COR-L47 (cell line): ENCODE measurements at places on chromosomes 16 and 17.
A peak's percentile ranks its signal among the peaks of the same experiment; 100 is the strongest.

- DNase-seq: no peak
Observed at GRCh38 chr17:71878998-71879397, 241.8 kb upstream of the SOX9 start.

DNA sequence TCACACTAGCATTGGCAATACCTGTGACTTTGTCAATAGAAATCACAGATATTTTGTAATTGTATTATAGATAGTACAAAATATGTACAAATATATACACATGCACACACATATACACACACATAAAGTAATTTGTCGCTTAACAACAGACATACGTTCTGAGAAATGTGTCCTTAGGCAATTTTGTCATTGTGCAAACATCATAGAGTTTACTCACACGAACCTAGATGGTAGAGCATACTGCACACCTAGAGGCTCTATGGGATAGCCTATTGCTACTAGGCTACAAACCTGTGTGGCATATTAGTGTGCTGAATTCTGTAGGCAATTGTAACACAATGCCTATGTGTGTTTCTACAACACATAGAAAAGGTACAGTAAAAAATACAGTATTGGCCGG is 11.0 kb downstream of the UNC119 start:
- no peak for DNase-seq

DNA sequence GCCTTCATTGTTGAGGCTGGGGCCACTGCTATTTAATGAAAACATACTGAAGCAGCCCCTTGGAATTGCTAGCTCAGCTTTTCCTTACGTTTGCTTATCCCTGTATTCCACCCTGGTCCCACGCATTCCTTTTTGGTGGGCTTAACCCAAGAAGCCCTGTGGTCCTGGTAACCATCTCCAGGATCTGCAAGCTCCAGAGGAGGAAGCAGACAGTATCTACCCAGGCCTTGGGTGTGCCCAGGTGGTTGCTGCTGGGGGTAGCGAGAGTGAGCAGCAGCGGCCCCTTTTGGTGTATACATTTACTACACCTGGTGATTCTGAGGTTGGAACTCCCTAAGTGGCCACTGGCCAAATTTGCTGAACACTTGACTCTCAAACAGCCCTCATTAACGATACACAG is 97.7 kb downstream of the CBLN1 start:
- DNase-seq: peak; percentile 30

DNA sequence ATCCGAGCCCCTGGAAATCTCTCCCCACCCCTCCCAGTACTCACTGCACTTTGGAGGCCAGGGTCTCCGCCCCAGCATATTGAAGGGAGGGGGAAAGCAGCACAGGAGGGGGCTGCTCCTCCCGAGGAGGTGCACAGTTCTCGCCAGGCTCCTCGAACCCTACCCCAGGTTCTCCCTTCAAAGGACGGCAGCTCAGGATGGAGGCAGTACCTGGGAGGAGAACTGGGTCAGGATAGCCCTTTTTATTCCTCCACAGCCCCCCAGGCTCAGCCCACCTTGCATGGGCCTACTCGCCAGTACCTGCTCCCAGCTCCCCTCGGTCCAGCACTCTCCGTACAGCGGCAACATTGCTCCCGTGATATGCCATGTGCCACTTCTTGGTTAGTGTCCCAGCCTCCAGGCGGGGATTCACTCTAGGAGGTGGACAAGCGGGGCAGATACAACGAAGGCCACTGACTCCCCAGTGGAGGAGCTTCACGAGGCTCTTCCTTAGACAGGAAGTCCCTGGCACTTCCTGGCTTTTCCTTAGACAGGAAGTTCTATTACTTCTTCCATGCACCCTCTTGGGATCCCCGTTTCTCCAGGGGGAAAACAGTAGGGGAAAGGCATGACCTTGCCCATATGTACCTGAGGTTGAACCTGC is 2.1 kb upstream of the GPS2 start:
- DNase-seq: no peak

- no peak for DNase-seq
Observed at GRCh38 chr16:2982402-2982801, 2.2 kb upstream of the PKMYT1 start.

GRCh38 chr17:82097184-82097918 is 685 bp downstream of the FASN start:
- peak; percentile 15 for DNase-seq

DNA sequence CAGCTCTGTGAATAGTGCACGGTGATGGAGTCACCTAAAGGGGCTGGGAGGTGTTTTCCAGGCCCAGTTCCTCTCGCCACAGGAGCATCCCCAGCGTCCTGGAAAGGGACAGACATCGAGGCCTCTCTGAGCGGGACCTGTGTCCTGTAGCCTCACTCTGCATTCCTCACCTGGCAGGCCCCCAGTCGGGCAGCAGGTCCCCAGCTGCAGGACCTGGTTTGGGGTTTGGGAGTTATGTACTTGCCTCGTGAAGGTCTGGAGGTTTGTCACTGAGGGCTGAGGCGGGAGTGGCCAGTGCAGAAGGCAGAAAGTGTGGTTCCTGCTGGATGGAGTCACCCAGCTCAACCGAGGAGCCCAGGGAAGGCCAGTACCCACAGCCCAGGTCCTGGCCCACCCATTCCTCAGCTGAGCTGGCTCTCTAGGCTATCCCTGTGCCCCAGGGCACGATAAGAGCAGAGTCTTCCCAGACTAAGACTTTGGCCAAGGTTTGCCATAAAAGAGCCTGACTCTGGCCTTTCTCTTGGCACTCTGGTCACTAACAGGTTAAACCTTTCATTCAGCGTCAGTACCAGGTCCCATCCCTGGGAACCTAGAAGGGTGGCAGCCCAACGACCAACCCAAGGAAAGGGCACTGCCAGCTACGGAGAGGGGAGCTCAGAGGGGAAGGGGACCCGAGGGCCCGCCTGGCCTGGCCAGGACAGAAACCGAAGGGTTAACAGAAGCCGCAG is 24.4 kb downstream of the TBX4 start:
- DNase-seq: no peak

DNA sequence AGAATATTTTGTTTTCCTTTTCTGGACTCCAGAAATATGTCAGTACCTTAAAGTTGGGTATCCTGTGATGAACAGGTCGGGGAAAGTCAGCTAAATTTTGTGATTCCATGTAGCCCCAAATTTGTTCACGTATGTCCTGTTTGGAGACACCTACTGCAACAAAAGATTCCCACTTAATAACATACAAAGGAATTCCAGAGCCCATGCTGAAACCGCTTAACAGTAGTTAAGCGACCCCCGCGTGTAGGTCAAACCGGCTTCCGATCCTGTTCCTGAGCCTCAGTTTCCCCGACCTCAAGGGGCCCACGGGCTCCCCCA is 477 bp downstream of the MTHFSD start:
- no peak for DNase-seq

DNA sequence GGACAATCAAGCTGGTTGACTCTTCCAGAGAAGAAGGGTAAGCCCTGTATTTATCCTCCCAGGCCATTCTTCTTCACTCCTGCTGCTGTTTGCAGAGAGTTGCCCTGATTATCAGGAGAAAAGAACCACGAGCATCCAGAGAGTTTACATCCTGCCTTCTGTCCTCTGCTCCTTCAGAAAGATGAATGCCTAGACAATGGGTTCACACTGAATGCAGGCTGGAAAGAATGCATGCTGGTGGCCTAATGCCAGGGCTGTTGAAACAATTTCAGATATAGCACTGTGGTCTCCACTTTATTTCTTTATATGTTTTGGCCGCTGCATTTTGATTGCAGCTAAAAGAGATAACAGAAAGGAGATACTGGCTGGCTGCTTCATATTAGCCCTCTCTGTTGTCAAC is 21.2 kb upstream of the HAS3 start:
- DNase-seq: no peak

GRCh38 chr17:31586946-31587345 is 195.5 kb downstream of the RAB11FIP4 start:
- DNase-seq: no peak

GRCh38 chr17:2084036-2084765 is 29.3 kb downstream of the HIC1 start:
- no peak for DNase-seq

GRCh38 chr17:36680701-36681202 is 79.4 kb downstream of the MRM1 start:
- DNase-seq: no peak

- DNase-seq: no peak
Observed at GRCh38 chr16:4200781-4201137, 41.1 kb downstream of the SRL start.

DNA sequence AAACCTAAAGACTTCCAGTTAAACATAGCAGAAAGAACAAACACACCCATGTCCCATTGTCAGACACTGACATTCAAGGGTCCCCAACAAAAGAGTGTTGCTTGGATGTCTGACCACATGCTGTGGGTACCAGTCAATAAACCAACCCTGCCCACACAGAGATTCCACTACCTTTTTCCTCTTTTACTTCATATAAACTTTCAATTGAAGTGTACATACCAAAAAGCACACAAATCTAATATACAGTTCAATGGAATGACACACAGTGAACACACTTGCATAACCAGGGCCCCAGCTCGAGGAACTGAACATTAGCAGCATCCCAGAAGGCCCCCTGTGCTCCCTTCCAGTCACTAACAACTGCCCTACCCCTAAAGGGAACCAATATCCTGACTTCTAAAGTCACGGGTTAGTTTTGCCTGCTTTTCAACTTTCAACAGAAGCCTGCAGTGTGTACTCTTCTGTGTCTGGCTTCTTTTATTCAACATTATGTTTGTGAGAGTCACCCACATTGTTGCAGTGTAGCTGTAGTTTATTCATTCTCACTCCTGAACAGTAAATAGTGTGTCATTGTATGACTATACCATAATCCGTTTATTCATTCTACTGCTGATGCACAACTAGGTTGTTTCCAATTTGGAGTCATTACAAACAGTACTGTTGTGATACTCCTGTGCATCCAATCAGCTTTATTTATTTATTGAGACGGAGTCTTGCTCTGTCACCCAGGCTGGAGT is 18.0 kb downstream of the CFDP1 start:
- DNase-seq: no peak

GRCh38 chr16:21962475-21962874 is 9.3 kb downstream of the UQCRC2 start:
- DNase-seq: no peak
